ENCODE measurements at places on chromosomes 11 and 22.

DNA sequence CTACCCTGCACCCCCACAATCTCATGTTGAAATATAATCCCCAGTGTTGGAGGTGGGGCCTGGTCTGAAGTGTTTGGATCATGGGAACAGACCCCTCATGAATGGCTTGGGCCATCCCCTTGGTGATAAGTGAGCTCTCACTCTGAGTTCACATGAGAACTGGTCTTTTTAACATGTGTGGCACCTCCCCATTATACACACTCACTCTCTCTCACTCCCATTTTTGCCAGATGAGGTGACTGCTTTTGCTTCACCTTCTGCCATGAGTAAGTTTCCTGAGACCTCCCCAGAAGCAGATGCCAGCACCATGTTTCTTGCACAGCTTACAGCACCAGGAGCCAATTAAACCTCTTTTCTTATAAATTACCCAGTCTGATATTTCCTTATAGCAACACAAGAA, 32.1 kb upstream of the DRD2 start:
- no peak for DNase-seq

DNA sequence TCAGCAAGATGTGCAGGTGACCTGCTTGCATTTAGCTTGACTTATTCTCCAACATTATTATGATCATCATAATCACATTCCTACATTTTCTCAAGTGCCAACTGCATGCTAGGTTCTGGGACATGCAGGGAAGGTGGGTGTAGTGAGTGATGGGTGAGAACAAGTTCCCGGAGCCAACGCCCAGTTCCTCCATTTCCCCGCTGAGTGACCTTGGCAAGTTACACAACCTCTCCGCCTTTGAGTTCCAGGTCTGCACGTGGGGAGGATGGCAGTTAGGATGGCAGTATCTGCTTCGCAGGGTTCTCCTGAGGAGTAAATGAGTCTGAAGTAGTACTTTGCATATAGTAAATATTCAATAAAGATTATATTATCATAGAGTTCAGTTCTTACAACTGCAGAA, 140.3 kb downstream of the GRIK4 start:
- DNase-seq: no peak

DNA sequence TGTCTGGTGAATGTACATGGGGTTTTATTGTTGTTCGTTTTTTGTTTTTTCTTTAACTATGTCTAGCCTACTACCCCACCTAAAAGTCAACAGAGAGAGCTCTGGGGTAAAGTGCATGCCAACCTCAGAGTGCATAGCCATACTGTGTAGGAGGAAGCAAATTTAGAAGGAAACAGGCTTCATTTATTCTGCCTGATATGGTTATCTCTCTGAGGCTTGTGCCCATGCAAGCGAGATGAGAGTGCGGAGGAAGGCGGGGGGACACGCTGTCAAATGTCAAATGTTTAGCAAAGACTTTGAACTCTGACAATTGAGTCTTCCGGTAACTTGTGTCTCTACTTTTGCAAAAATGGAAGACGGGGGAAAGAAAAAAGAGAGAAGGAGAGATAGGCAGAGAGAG, 295.5 kb downstream of the ETS1 start:
- DNase-seq: no peak

DNA sequence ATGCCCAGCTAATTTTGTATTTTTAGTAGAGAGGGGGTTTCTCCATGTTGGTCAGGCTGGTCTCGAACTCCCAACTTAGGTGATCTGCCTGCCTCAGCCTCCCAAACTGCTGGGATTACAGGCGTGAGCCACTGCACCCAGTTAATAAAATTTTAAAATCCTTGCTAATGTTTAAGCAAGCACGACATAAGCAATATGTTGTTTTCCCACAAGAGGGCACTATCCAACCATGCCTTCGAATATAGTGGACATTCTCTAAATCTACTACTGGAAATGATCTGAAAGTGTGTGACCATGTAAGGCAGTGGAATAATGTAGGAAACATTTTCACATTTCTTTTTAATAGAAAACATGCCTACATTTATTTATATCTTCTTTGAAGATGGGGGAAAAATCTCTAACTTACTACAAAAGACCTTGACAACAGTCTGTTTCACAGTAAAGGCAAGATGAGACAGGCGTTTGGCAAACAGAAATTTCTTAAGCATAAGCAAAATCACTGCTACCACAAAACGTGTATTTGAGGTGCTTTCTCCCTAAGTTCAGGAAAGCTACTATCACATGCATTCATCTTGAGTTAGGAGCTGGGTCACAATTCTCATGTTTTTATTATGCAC, 38.2 kb downstream of the PITPNB start:
- peak; percentile 72 for DNase-seq

DNA sequence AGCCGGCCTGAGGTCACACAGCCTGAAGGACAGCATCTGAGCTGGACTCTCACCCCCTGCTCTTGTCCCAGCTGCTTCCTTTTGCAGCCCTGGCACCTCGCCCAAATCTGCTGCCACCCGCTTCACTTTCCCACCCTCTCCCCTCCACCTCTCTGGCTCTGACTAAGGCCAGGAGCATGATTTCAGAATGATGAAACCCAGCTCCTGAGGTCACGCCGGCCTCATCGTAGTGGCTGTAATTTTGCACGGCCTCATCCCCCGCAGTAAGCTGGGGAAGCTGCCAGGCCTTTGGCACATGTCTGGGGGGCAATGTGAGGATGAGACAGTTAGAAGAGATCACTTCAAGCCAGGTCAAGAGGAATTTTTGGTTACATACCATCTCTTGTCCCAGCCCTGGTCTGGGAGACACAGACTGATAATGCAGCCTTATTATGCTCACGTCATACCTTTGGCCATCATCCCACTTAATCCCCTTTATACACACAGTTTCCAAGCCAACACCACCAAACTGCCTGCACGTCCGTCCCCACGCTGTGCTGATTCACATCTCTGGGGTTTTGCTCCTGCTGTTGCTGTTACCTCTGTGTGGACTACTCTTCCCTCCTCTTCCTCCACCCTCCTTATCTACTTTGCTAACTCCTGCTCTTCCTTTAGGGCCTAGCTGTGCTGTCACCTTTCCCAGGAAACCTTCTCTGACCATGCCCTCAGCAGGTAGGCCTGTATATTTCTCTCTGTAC, 58.1 kb downstream of the CHRDL2 start:
- peak; percentile 85 for DNase-seq

- no peak for DNase-seq
Measured at GRCh38 chr11:13685461-13686108, 17.1 kb downstream of the FAR1 start.

- peak; percentile 6 for DNase-seq
Measured at GRCh38 chr11:45150301-45150700, 3.9 kb downstream of the PRDM11 start.

GRCh38 chr11:112795142-112795815, 165.9 kb upstream of the NCAM1 start:
- DNase-seq: peak; percentile 57

DNA sequence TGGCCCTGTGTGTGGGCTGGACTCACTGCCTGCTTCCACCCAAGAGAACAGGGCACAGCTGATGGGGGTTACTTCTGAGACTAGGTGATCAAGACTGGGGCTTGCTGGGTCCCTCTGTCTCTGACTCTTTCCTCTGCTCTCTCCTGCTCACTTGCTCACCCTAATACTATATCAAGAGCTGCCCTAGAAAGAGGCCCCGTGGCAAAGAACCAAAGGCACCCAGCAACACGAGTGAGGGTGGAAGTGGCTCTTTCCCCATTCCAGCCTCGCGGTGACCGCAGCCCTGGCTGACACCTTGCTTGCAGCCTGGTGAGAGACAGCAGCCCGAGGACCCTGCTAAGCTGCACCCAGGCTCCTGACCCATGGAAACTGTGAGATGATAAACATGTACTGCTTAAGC, 20.7 kb upstream of the NFAM1 start:
- DNase-seq: no peak

- DNase-seq: peak; percentile 85
Measured at GRCh38 chr22:46739094-46739870, 1.2 kb upstream of the CERK start.

GRCh38 chr22:24588381-24588756, 4.5 kb downstream of the LRRC75B start:
- DNase-seq: no peak

DNA sequence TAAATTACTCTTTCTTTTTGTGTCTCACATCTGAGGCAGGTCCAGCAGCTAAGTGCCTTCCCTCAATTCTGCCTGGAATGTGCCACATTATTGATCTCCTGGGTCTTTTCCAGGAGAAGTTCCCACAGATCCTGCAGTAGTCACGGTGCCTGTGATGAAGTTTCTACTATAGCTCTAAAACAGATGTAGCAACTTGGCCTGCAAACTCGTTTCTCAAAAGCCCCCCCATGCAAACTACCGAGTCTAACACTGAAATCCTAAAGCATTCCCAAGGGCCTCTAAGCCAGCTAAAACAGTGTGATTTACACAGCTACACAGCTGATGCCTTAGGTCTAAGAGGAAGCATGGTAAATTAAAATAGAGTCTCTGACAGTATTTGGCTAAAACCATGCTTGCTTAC, 54.3 kb downstream of the DDI1 start:
- no peak for DNase-seq

- DNase-seq: no peak
Measured at GRCh38 chr11:88522624-88523385, 185.3 kb upstream of the CTSC start.

DNA sequence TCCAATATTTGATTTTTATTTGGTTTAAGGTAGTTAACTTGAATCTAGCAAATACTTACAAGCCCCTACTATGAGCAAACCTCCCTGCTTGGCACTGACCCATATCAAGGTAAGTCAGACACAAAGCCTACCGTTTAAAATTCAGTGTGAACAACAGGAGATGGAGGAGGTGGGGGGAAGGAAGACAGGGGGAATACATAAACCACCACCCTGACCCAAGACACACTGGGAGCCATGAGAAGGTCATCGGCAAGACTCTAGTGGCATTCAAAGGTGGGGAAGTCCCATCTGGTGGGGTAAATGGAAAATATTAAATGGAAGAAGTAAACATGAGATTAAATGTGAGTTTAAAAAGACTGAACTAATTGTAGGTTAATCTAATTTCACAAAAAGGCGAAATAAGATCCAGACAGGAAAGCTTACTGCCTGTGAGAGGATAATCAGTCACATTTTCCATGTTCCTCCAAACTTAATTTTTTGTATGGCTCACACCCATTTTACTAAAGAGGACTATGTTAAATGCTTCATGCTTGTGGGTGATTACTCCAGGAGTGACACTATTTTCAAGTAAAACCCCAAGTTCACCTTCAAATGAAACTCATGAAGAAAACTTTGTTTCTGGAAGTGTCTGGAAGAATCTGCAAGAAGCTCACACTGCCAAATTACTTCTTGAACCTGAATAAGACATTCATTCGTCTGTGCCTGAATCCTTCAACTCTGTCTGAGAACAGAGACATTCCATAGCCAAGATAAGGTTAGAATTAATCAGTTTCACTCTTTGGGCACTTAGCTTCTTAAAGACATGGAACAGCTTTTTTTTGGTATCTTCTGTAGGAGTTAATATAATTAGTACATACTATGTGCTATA, 51.7 kb downstream of the PITPNB start:
- DNase-seq: no peak

DNA sequence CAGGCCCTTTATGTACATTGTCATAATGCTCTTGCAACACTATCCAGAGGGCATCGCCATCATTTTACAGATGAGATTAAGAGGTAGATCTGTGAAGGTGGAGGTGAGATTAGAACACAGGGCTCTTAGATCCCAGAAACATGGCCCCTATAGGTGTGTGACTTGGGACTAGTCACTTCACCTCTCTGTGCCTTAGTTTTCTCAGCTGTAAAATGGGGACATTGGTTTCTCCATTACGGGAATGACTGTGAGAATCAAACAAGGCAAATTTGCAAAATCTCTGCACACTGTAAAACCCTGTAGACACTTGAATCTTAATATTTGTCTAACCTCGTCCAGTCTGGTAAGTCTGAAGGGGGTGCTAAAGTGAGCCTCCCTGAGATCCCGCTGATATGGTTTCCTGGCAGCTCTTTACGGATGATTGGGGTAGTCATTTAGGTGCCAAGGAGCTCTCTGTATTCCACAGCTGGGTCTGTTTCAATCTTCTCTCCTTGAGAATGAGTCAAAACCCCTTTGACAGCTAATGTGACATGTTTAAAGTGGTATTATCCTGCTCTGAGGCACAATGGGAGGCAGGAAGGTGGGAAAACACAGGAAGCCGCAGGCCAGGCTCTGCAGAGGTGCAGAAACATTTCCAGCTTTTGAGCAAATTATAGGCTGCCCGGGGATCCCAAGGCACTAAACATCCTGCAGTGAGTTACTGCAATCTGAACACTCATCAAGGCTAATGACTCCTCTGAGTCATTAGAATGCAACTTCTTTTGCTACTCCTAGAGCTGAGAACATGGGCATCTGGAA, 140.8 kb downstream of the CCDC81 start:
- DNase-seq: peak; percentile 68

GRCh38 chr11:45181193-45181888, 34.9 kb downstream of the PRDM11 start:
- peak; percentile 15 for DNase-seq

DNA sequence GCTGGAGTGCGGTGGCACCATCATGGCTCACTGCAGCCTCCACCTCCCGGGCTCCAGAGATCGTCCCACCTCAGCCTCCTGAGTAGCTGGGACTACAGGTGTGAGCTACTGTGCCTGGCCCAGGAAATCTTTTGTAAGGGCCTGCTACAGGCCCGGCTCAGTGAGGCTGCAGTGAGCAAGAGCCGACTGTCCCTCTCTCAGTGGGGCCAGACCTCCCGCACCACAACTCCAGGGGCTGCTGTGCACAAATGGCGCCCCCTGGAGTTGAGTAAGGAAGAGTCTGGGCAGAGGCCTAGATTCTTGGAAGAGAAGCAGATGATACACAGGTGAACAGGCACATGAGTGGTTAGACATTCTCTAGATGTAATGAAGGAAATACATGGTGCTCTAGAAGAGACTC, 7.0 kb downstream of the SERHL2 start:
- DNase-seq: no peak

DNA sequence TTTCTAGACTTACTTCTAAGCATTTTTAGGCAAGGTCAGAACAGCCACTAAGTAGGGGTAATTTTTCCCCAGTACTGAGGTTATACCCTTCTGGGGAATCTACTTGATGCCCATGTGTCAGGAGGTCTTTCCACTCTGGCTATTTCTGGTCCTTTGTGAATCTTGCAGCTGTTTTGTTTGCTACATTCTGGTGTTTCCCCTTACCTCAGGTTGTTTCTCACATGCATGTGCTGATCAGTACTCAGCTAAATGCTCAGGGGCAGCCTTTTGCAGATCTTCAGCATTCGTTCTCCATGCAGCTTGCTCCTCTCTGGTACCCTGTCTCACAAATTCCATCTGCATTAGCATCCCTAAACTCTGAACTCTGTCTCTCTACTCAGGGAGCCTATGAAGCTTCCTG, 303.6 kb downstream of the SOX6 start:
- no peak for DNase-seq

- DNase-seq: no peak
Measured at GRCh38 chr11:3609416-3610265, 32.2 kb downstream of the ART5 start.

All from adrenal gland (tissue), 19 donors.